Glutamatergic neuron (in vitro differentiated cells): ENCODE measurements at places on chromosomes 2 and 18. TPM values are rescaled to one million over a fixed set of nuclear protein-coding genes. Genes with fewer than 3 reads are reported as not detected.

- peaks cover 4% of the 10 kb centered on the region for H3K36me3 ChIP-seq
- H3K27me3 ChIP-seq: no peaks in the 10 kb centered on the region
- no peak for DNase-seq
- H3K4me3 ChIP-seq: no peak overlapping the region
- H3K27ac ChIP-seq: no peak overlapping the region
- peaks cover 3% of the 10 kb centered on the region for H3K4me1 ChIP-seq
Observed at GRCh38 chr2:160225722-160226121, 25.6 kb upstream of the ITGB6 start.

DNA sequence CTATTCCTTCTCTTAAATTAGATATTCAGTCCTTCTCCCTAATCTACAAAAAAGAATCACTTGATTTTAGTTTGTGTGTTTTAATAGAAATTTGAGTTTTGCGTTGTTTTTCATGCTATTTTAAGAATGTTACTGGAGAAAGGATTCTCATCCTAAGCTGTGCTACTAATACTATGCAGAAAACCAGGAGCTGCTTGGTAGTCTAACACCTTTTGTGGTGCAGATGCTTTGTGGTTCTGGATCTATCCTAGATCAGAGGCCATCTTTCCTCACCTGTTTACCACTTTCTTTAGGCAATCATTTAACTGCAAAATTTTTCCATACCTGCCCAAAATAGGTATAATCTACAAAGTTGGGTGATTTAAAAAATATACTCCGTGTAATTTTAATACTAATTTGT is 823.6 kb downstream of the CPS1 start:
- no peak overlapping the region for H3K4me3 ChIP-seq
- no peaks in the 10 kb centered on the region for H3K36me3 ChIP-seq
- DNase-seq: no peak
- H3K4me1 ChIP-seq: peaks cover 1% of the 10 kb centered on the region
- no peaks in the 10 kb centered on the region for H3K27me3 ChIP-seq

DNA sequence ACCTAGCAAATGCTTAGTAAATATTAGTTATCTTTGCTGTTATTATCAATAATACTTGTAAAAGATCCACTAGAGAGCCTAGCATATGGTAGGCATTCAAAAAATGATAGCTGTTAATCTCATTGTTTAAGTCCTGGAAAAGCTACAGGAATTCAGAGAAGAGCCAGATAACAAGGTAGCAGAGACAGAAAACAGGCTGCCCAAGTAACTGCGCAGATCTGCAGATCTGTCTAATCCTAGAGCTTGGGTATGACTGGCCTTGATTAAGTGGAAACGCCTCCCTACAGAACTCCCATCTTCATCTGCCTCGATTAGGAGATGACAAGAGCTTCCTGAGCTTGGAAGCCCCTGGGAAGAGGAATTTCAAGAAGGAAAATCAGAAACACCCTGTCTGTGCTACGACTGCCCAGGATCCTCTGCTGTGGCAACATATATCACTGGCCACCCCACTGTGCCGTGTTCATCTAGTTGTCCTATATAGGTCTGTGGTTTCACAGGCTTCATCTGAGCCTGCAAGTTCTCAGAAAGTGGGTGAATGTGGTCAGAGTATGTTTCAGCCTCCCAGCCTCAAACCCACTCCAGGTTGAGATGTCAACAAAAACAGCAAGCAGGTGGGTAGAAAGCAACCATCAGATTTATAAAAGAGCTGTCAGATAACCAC is 151.5 kb upstream of the PKDCC start:
- H3K4me3 ChIP-seq: no peak overlapping the region
- peaks cover 3% of the 10 kb centered on the region for H3K27me3 ChIP-seq
- H3K36me3 ChIP-seq: no peaks in the 10 kb centered on the region
- no peak overlapping the region for H3K27ac ChIP-seq
- H3K4me1 ChIP-seq: peaks cover 5% of the 10 kb centered on the region
- no peak for DNase-seq

DNA sequence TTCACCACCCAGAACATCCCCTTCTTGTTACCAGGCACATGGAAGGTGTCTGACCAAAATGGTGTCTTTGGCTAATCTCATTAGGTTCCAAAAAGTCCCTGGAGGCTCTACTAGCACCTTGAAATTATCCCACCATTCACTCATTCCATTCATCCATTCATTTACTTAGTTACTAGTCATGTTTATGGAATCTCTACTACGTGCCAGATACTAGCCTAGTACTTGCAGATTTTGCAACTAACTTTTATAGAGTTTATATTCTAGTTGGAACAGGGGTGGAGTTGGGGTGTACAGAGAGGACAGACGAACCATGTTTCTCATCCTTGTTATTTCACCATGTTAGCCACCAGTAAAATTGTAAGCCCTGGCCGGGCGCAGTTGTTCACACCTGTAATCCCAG is 4.0 kb upstream of the NOP58 start:
- H3K27ac ChIP-seq: no peak overlapping the region
- no peaks in the 10 kb centered on the region for H3K36me3 ChIP-seq
- no peaks in the 10 kb centered on the region for H3K4me1 ChIP-seq
- peaks cover 2% of the 10 kb centered on the region for H3K27me3 ChIP-seq
- H3K4me3 ChIP-seq: no peak overlapping the region

DNA sequence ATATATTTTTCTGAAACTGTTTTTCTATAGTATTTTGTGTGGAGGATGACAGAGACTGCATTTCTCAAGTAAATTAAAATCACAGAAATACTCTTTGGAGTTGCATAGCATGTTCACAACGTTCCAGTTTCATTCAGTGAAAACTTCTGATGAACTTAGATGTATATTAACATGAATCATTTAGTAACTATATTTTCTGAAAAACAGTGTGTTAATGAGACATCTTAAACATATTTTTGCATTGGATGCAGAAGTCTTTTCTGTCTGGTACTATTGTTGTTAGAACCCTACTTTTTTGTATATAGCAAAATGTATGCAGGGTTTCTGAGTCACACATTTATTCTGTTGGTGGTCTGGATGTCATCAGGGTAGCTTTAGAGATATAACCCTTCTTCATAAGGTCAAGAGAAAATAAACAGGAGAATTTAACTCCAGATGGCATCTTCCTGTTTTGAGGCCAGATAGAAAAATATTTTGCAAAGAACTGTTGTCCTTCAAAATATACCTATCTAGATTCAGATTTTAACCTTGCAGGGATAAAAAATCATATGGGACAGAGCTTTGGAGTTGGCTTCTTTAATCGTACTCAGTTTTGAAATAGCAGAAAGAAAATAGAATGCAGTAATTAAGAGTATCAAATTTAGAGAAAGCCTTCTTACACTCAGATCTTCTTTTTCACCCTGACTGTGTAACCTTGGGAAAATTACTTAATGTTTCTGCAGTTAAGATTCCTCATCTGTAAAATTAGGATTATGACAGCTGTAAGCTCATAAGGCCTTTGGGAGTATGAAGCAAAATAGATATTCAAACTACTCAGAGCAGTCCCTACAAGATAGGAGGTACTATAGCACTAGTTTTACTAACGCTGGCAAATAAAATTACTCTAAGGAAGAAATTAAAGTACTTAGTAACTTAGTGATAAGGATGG is 5.3 kb downstream of the COL3A1 start:
- no peak for DNase-seq
- no peaks in the 10 kb centered on the region for H3K27me3 ChIP-seq
- H3K4me3 ChIP-seq: no peak overlapping the region
- H3K4me1 ChIP-seq: no peaks in the 10 kb centered on the region
- no peaks in the 10 kb centered on the region for H3K36me3 ChIP-seq

The PRSS56 gene
- total RNA-seq: not detected

The C1QL2 gene
- not detected for total RNA-seq

The AGPS gene
- 50.8 TPM for total RNA-seq
